ENCODE measurements at places on chromosomes 4 and X. TPM values are rescaled to one million over a fixed set of nuclear protein-coding genes. Genes with fewer than 3 reads are reported as not detected.
A peak's percentile ranks its signal among the peaks of the same experiment; 100 is the strongest.

GRCh38 chr4:80065601-80066000, 7.4 kb downstream of the ANTXR2 start:
- no peak for DNase-seq

DNA sequence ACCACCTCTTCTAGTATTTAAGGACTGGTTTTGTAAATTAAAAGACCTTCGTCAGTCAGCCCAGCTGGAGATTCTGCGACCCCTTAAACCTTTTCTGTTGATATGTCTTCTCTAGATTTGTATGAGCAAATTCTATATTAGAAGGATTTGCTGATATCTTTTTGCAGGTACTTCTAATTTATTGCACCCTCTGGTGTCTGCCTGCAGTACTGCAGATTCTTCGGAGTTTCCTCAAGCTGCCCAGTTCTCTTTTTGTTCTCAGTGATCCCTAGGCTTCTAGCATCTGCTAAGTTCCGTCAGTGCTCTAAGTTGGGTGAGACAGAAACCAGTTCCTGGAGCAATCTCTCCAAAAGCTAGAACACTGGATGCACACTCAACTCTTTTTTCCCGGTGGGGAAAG, 545.2 kb downstream of the C4orf33 start:
- DNase-seq: no peak

GRCh38 chr4:86522349-86522748, 71.8 kb upstream of the PTPN13 start:
- no peak for DNase-seq

DNA sequence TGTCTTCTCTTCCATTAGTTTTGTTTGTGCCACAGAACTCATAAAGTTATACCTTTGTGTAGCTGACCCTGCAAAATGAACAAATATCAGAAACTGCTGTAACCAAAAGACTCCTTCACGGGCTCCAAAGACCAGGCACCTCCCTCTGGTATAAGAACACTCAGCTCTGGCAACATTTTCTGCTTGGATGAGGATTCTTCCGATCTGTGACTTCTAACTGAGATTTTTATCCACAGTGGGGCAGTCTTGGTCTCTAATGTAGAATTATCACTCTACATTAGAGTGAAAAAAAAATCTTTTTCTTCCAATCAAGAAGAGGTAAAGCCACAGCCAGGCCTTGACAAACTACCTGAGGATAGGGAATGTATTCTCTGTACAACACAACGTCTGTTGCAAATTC, 38.5 kb upstream of the PRSS48 start:
- DNase-seq: no peak

DNA sequence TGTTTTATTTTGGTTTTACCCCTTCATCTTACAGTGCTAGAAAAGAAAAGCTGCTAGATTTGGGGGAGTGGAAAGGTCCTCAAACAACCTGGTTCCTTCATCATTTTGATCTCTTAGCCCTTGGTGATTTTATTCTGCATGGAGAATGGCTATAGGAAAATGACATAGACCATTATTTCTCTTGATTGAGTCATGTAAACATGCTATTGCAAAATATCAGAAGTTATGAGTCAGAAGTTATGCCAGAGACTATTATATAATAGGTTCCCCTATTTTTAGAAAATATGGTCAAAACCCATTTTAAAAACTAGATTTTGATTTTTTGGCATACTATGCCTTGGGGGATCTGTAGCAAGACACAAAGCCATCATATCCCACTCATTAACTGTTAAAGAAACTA, 83.7 kb upstream of the FAM9C start:
- no peak for DNase-seq

GRCh38 chrX:153667956-153668396, 5.6 kb downstream of the PNCK start:
- DNase-seq: peak; percentile 83

Gene SPON2
- 8.8 TPM for total RNA-seq

Gene LPAR4
- total RNA-seq: 5.3 TPM

GRCh38 chrX:70421618-70422017, 1.5 kb upstream of the GDPD2 start:
- no peak for DNase-seq

DNA sequence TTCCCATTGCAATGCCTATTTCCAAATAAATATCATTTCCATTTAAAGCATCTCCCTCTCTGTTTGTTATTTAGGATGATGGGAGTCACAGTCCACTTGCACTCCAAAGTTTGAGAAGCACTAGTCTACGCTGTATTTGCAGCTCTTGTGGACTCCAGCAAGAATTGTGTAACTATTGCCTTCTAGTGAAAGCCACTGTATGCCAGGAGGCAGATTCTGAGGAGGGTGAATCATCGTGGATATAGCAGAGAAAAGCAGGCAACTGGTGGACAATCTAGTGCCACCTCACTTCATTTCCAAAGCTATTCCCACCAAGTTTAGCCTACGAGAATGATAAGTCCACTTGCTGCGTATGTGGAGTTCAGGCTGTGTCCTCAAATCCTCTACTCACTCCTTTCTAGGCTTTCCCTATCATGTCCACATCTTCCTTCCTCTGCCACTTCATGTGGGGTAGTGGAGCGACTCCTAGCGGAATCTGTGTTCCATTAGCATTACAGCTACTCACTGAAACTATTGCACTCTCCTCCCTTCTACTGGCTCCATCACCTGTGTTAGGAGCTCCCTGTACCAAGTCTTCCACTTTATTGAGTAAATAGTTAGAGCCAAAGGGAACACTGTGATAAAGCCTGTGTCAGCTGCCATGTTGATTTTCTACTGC, 501.8 kb upstream of the GALNT7 start:
- no peak for DNase-seq

- DNase-seq: no peak
Measured at GRCh38 chr4:1021386-1022050, 10.1 kb downstream of the FGFRL1 start.

DNA sequence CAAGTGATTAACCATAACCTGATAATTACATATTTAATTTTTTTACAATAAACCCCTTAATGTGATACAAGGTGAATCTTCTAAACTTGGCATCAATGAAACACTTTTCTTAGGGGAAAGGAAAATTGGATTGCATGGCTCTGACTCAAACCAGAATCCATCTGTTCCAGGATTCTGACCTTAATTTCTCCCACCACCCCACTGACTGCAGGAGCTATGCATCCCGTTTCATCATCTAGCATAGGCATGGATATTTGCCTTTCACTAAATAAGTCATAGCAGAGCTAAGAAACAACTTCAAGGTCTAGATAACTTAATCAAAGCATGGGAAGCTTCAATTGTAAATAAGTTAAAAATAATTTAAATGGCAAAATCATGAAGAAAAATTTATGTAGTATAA, 156.3 kb downstream of the BTC start:
- no peak for DNase-seq
